ENCODE measurements at places on chromosomes 2 and 18.

GRCh38 chr2:181354626-181355025, 102.6 kb upstream of the ITGA4 start:
- DNase-seq = no peak

- no peak for DNase-seq
These were observed 90.1 kb downstream of the LBH start for GRCh38 chr2:30321466-30321865.

GRCh38 chr18:45839414-45840395, 14.2 kb downstream of the SIGLEC15 start:
- peak; percentile 57 for DNase-seq

DNA sequence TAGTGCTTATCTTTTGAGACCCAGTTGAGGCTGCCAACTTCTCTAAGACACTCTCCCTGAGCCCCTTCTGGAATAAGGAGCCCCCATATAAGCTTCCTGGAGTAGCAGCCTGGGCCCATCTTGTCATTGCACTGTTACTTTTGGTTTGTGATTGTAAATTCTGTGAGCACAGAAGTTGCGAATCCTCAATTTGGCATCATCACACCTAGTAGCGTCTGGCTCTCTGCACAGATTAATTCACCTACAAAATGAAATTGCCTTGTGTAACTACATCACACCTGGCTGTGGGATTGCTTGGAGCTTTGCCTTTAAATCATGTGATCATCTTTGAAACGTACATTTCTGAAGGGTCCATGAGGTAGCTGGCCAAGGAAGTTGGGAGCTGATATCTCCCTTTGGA, 193.2 kb upstream of the BCL2L11 start:
- DNase-seq = no peak

GRCh38 chr2:151354807-151355206, 2.6 kb upstream of the TNFAIP6 start:
- no peak for DNase-seq

GRCh38 chr2:229343661-229344060, 72.6 kb upstream of the PID1 start:
- no peak for DNase-seq

DNA sequence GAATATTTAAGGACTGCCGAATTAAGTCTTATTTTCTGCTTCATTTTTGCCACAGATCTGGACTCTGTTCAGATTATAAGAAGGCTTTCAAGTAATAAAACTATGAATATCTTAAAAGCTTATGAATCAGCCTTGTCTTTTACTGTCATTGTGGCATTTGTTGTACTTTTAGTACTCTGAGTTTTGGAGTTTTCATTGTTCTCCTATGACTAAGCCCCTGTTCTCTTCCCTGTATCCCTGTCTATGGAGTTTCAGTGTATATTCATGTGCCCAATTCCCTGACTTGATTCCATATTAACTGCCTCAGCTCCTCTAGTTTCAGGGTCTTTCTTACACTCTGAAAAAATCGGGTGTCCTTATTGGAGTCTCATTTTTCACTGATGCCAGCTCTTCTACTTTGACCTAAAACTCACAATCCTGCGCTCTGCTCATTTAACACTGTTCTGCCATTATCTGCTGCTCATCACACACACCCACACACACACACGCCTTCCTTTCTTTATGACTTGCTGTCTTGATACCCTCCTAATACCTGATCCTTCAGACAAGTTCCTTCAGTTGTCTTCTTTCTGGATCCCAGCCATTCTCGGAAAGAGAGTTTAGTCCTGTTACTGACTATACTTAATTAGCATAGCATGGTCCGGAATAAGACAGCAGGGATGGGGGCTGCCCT, 511.8 kb downstream of the CPS1 start:
- DNase-seq = no peak

- no peak for DNase-seq
These were observed 49.7 kb downstream of the PDCL3 start for GRCh38 chr2:100612388-100613000.

DNA sequence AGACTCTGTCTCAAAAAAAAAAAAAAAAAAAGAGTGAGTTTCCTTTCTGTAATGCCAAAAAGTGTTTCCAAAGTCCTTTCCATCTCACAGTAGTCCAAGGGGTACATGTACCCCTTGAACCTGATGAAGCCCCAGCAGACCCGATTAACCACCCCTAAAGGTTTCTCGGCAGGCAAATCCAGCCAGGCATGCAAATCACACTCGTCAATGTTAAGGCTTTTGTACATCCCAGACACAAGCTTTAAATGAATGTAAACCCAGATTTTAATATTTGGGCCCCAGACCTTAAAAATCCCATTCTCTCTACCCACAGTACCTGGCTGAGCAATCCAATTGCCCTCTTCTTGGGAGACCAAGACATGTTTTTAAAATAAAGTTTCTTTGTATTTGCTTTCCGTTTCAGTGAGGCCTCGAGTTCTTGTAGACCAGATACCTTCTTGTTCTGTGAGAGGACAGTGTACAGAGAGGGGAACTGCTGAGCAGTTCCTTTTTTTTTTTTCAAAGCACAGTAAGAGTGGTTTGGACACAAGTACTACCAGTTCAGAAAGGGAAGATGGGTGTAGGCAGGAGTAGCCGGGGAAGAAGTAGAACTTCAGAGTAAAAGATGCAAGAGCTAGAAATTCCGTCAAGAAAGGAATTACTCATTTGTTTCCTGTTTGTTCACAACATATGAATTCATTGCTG, at the start of gene NLRC4:
Gene NLRC4 (minus strand): TSS at position 465 of the 684 bp plus-strand sequence. CDS start 8,111 bp downstream, outside the sequence.
- DNase-seq = no peak

DNA sequence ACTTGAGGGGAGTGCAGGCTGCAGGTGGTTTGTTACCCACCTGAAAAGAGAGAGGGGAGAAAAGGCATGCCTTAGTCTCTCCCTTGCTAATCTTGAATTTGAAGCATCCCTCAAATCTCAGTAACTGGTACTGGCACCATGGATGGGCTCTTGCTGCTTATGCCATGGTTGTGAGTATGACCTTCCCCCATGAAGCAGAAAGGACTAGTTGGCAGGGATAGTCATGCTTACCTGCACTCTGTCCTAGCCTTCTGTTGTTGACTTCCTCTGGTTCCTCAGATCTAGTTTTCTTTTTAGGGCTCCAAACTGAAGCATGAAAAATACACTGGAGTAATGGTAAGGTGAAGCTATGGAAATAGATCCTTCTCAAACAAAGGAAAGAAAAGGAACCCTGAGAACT, 191.2 kb downstream of the SPAG16 start:
- DNase-seq = no peak

All from DMS79 treated with DMSO at 0.1 percent for 48 hours (cell line).